HCT116 (cell line): ENCODE measurements at places on chromosomes 7 and 10.

DNA sequence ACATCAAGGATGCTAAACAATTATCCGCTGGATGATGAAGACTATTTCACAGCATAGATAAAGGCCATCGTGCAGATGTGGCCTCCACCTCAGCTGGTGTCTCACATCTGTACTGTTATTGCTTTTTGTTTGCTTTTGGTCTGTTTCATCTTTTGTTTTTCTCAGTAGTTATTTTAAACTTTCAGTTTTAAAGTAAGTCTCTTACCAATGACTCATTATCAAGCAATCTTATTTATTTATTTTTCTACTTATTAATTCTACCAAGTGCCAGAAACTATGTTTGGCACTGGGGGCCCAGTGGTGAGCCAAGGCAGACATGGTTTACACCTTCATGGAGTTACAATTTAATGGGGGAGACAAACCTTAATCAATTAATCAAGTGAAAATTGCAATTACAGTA lies 250.9 kb upstream of the TMEM72 start:
- DNase-seq = no peak

GRCh38 chr7:67918158-67918557 lies 921.5 kb downstream of the TYW1 start:
- DNase-seq = no peak

GRCh38 chr7:64666663-64667050 lies 724 bp downstream of the ZNF107 start:
- DNase-seq = no peak

GRCh38 chr7:152674860-152675758 lies 832 bp downstream of the XRCC2 start:
- DNase-seq = no peak

- no peak for DNase-seq
These were observed 19.4 kb downstream of the GATA3 start for GRCh38 chr10:8073691-8074416.

- DNase-seq = no peak
These were observed 2.9 kb downstream of the MIOS start for GRCh38 chr7:7569615-7570014.
